ENCODE measurements at places on chromosomes 1 and 21.

DNA sequence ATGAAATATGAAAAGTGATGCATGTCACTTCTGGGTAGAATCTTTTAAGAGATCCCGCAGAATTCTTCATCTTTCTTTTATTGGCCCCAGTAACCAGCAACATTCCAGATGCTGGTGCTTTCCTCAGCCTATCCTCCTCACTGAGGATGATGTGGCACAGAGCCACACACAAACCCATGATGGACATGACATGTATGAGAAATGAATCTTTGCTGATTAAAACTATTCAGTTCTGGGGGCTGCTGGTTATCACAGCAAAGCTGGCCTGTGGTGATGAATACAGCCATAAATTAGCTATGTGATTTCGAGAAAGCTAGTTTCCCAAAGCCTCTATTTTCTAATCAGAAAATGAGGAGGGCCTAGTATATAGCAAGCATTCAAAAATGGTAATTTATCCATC, 8.3 kb upstream of the ERICH3 start:
- DNase-seq, result no peak

DNA sequence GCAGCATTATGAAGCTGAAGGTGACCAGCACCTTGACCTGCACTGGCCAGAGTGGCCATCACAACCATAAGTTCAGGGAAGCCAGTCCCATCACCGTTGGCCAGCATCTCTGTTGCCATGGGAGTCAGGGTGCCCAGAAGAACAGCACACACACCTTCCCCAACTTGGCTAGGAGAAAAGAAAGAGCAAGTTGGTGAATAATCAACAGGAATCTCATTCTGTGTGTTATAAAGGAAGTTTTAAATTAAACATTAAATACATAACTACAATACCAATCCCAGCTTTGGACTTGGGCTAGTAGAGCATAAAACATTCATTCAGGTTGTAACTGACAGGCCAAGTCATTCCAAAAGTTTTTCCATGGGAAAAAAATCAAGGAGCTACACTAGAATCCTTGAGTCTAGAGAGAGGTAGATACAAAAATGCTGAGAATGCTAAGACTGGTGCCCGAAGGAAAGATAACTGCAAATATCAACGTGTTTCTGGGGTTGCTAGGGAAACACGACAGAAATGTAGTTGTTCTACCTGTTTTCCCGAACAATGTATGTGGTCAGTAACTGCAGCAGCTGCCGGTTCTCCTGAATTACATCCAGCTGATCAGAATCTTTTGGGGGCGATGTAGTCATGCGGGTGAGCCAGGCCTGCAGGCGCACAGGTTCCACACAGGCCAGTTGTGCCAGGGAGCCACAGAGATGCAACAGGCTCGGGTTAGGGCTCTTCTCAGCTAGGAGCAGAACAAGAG, 45.6 kb downstream of the UBR4 start:
- no peak for DNase-seq

DNA sequence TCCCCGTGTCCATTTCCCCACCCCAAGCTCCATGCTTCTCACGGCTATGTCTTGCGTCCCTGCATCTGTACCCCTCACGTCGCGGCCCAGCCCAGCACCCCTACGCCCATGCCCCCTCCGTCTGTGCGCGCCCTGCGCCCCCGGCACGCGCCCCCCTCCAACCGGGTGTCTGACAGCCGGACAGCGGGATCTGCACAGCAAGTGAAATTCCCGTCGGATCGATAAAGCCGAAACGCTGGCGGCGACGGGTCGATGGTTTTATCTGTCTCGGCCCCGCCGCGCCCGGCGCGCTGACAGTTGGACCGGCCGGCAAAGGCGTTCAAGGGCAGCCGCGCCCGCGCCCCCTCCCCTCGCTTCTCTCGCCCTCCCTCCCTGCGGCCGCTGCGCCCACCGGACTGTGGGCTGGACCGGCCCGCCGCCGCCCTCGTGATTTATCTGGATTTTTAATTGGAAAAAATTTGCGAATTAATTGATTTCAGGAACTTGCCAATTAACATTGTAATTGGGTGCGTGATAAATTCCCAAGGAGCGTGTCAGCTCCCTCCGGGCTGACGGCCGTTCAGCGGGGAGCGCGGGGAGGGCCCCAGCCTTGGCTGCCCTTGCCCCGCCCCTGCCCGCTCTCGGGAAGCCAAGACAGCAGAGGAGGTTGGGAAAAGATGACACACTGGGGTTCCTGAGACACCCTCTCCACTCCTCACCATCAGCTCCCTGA, 57.1 kb downstream of the TMEM53 start:
- DNase-seq, result no peak

DNA sequence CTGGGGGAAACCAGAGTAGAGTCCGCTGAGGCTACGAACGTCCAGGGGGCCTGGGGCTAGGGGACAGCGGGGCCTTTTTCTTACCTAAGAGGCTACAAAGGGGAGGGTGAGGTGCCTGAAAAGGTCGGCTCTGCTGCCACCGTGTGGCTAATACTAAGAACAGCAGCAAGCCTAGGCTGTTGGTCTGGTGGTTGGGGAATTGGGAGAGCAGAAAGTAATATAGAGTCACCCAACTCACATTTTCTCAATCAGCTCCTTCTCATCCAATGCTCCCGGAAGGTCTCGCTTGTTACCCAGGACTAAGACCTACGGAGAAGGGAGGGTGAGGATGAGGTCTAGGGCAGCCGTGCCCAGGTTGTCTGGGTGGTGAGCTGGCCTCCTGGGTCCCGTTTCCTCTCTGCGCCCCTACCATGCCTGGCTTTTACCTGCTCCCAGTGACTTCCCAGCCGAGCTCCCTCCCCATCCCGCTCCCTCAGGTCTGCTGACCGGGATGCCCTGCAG, 9.3 kb downstream of the ARL8A start:
- no peak for DNase-seq

- no peak for DNase-seq
Observed at GRCh38 chr1:17984583-17984982, 123.0 kb upstream of the IGSF21 start.

DNA sequence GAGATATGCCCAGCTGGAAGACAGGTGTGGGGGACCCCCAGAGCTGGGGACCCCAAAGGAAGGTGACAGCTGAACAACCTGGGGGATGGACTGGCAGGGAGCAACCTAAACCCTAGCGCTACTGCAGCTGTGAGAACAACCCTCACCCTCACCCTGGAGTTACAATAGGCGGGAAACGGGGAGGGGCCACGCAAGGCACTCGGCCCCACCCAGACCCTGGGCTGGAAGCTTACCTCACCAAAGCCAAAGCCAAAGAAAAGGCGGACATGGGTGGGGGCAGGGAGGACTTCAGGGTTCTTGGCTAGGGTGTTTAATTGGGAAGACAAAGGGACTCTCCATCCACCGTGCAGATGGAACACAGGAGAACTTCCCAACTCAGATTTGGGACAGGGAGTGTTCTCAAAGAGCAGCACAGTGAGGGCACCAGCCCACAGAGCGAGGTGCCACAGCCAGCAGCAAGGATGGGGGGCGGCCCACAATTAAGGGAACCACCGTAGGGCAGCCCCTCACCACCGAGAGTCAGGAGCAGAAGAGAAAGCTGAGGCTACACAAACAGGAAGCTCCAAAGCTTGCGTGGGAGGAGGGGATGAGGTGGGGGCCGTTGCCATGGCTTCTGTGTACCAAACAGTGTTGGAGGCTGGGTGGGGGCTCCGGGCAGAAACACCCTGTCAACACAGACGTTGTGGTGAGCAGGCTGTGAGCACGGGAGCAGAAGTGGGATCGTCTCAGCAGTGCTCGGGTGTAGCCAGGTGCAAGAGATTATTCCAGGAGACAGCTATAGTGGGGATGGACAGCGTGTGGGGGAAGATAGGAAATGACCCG, 1.9 kb downstream of the TAGLN2 start:
- no peak for DNase-seq

DNA sequence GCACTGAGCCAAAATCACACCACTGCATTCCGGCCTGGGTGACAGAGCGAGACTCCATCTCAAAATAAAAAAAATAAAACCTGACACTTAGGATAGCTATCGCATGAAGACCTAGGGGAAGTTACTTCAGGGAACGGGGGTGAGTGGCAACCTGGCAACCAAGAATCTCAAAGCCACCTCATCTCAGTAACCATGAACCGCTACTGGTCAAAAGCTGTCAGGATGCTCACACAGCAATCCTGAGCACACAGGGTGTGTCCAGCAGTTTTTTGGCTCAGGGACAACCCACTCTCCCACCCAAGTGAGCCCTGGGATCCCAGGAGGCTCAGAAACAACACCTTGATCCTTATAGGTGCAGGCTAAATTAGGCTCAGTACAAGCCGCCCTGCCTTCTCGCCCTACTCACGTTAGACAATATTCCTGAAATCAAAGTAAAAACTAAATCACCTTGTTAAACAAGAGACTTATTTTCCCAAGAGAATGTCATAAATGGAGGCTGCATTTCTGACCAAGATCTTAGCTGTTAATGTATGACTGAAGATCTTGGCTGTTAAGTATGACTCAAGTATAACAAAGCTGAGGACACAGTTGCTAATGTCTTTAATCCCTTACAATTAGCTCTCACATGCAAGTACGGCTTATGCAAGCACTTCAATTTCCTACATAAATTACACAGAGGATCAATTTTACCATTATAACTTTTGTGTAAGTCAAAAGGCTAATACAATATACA, 48.3 kb upstream of the NADK start:
- DNase-seq, result no peak

GRCh38 chr1:16631248-16632043, 18.1 kb upstream of the NBPF1 start:
- DNase-seq, result no peak

GRCh38 chr1:43275826-43276620, 6.2 kb downstream of the TMEM125 start:
- no peak for DNase-seq

GRCh38 chr1:198498881-198499280, 41.6 kb downstream of the ATP6V1G3 start:
- no peak for DNase-seq
